ENCODE measurements at places on chromosomes 13 and 19.

DNA sequence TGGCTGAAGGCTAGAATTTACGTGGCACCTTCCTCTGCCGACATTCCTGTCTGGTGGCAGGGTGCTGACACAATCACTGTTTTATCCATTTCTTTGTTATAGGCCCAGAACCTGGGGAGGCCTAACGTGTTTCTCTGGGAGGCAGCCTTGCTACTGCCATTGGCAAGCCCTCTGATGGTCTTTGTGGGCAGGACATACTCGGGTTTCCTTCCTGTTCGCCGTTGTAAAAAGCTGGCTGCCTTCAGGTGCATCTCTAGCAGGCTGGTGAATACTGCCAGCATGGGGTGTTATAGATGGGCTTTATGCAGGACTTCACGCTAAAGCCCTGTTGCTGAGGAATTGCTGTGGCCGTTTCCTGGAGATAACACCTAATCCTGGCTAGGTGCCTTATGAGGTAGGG lies 28.1 kb downstream of the B3GLCT start:
- no peak for DNase-seq

DNA sequence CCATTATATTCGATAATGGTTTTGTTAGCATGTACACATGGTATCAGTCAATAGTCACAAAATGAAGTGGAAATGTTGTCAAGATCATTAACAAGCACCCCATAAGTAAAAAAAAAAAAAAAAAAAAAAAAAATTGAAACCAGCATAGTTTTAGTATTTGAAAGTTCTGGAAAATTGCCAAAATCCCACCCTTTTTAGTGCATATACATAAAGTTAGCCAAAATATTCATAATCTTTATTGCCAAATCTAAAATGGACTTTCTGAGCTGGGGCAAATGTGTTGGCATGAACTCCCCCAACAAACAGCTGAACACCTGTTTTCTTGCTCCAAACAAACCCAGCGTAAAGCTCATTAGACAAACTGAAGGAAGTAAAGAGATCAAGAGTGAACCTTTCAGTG lies 73.9 kb downstream of the MZT1 start:
- no peak for DNase-seq

DNA sequence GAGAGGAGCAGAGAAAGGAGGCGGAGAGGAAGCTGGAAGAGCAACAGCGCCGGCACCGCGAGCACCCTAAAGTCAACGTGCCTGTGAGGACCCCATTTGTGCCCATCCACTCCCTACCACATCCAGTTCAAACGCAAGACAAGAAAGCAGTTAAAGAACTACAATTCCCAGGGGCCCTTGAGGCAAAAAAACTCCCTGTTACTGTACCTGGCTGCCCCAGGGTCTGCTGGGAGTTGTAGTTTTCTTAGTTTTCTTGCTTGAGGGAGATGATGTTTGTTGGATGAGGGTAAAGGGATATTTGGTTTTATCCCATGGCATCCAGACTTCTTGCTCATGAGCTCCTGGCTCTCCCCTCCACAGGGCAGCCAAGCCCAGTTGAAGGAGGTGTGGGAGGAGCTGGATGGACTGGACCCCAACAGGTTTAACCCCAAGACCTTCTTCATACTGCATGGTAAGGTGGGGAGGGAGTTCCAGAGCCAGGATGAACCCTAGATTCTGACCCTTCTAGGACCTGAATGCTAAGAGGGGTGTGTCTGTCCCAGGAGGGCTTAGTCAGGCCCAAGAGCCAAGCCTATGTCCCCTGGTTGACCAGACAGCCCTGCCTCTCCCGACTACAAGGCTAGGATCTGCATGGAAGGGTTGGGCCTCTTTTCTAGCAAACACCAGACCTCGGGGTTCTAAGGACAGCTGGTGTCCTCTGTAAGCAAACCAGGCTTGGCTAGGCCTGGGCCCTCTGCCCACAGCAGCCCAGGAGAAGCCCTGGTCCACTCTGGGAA lies 13.2 kb downstream of the NUCB1 start:
- DNase-seq, result no peak

- no peak for DNase-seq
Measured at GRCh38 chr13:20161275-20161950, 561 bp upstream of the GJA3 start.

DNA sequence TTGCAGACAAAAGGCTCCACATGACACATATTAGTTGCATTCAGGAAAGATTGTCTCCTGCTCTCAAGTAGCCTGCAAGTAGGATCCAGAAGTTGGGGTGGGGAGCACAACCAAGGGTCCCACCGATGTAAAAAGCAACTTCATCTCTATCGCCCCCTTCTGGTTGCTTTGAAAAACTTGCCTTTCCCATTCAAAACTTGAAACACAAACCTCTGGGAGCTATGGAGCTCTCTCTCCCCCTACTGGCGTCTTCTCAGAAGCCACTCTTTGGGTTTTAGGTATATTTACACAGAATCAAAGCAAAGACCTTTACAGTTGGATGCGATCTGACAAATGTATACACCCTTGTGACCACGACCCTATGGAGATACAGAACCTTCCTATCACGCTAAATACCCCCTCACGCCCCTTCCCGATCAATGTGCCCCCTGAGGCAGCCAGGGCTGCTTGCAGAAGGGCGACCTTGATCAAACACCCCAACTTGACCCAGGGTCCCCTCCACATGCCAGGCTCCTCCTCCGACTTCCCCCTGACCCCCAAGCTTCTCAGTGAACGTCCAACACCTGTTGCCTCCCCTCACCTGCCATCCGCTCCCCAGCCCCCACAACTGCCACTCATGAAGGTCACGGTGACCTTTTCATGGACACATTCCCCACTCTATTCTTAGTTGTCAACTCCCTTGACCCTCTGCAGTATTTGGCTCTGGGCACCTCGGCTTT lies 10.1 kb downstream of the NOSIP start:
- DNase-seq, result peak; percentile 72

- DNase-seq, result no peak
Measured at GRCh38 chr19:29448046-29448445, 77.7 kb upstream of the VSTM2B start.

- DNase-seq, result no peak
Measured at GRCh38 chr19:10553943-10554381, 10.3 kb downstream of the ATG4D start.

DNA sequence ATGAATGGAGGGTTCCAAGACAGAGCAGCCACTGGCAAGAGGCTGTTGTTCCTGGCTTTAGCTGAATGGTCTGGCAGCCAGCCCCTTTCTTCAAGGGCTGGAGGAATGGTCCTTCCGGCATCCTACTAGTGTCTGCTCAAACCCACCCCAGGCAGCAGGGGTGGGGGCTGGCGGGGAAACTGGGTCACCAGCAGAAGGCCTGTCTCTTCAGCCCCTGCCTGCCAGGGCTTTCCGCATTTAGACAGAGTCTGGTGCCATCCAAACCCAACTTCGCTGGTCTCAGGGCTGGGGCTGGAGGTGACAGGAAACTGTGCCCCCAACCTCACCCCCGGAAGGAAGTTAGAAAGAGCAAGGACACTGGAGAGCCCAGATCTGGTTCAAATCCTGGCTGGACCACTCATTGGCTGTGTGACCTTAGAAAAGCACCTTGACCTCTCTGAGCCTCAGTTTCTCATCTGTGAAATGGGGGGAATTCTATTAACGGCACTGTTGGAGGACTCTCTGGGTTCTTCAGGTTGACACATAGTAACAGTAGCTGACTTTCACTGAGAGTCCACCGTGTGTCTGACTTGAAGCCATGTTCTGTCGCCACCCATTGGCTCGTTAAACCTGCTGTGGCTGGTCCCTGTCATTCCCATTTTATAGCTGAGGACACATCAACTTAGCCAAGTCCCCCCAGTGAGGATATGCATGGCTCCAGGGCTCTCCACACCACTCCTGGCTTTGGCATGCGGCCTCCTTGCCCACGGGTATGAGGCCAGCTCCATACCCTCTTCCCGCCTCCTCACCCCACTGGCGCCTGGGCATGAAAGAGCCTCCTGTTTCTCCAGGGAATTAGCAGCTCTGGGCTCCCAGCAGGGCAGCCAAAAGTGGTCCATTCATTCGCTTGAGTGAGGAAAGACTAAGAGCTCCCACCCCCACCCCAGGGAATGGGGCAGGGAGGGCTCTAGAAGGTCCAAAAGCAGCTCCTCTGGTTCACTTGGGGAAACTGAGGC lies 2.5 kb upstream of the NR2C2AP start:
- no peak for DNase-seq

DNA sequence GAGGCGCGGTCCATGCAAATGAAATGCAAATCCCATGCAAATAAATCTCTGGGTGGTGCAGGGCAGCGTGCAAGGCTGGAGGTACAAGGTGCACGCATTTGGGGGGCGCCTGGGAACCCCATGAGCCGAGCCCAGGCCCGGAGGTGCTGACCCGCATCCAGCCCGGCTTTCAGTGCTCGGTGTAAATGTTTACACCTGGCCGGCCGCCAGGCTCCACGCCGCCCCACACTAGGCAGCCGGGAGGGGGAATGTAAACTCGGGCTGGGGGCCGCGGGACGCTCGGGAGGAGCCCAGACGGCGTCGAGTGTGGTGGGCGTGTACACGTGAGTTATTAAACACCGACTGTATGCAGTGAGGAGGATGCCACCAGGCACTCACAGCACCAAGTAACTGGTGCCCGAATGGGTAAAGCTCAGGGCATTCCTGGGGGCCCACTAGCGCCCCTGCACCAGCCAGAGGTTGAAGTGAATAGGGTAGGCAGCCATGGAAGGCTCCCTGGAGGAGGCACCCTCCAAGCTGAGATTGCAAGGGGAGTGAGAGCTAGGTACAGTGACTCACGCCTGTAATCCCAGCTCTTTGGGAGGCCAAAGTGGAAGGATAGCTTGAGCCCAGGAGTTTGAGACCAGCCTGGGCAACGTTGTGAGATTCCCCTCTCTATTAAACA lies 17.2 kb downstream of the FUT6 start:
- DNase-seq, result no peak

- no peak for DNase-seq
Measured at GRCh38 chr19:58227964-58228584, 640 bp upstream of the ZNF544 start.

DNA sequence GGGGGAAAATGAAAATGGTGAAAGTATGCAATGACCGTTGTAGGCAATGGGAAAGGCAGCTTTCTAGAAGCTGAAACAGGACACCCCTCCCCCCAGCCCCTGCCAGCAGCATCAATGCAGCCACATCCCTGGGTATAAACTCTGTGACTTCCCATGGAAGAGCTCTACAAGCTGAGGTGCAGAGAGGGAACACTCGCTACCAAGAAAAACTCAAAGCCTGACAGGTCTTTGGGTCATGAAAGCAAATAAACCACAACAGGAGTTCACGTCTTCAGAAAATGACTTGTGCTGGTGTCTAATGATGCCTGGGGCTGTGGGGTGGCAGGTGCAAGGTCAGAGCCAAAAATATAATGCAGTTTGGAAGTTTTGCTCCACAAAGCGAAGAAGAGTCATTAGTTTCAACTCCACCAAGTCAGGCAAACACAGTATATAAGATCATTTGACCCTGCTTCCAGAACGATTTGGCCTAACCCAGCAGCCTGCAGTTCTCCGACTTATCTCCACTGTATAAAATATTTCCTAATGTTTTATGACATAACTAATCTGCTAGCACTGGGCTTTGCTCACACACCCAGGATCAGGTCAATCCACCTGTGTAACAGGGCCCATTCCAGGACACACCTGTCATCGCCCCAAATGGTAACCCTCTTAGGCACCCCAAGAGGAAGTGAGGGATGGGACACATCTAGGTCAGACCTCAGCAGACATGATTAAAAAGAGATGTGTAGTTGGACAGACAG lies 102.1 kb downstream of the IRS2 start:
- no peak for DNase-seq

GRCh38 chr13:114019367-114019766 lies 45.5 kb upstream of the C13orf46 start:
- no peak for DNase-seq

DNA sequence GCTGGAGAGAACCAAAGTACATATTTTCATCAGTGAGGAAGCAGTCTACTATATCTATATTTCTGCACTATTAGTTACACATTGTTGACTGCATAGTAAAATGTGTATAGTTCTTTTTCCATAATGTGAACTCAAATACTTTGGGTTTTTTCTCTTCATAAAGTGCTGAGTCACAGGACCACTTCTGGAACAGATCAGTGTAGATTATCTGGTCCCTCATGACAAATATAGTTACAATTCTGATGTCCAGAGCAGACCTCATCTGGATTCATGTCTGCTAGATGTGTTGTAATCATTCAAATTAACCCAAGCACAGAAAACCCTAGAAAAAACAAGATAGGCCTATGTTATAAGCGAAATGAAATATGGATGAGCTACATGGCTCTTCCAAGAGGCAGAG lies 171.4 kb downstream of the SUCLA2 start:
- DNase-seq, result no peak

GRCh38 chr19:33477781-33478180 lies 43.8 kb downstream of the PEPD start:
- no peak for DNase-seq

DNA sequence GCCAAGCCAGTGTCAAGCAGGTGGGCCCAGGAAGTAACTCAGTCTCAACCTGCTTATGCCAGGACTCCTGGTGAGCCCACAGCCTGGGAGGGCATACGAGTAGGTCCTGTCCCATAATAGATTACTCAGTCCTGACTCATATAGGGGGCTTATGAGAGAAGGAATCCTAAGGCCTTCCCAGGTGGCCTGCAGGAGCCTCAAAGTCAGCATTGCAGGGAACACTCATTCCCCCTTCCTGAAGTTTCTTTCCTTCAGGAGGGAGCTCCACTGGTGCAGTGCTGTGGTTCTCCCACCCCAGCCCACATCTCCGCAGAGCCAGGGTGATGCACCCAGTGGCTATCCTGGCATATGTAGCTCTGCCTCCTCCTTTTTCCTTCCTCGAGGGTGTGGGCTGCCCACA lies 137.3 kb downstream of the ZIC5 start:
- no peak for DNase-seq

- no peak for DNase-seq
Measured at GRCh38 chr13:24984134-24984533, 111.8 kb upstream of the PABPC3 start.

- DNase-seq, result no peak
Measured at GRCh38 chr13:20418953-20419352, 106.7 kb downstream of the CRYL1 start.

DNA sequence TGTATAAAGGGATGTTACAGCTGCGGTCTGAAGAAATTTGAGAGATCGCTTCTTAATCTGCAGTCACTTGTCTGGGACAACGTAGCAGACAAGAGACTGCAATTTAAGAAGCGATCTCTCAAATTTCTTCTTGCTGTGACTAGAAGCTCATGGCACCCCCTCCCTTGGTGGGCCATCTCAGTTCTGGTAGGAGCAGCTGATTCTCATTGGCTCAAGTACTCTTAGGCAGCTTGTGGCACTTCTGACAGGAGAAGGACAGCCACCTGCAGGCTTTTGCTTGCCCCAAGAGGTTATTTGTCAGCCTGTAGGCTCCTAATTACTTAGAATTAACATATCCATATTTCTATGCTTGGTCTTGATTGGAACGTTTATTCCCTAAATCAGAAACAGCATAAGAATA lies 503.0 kb downstream of the DCT start:
- DNase-seq, result peak; percentile 24

DNA sequence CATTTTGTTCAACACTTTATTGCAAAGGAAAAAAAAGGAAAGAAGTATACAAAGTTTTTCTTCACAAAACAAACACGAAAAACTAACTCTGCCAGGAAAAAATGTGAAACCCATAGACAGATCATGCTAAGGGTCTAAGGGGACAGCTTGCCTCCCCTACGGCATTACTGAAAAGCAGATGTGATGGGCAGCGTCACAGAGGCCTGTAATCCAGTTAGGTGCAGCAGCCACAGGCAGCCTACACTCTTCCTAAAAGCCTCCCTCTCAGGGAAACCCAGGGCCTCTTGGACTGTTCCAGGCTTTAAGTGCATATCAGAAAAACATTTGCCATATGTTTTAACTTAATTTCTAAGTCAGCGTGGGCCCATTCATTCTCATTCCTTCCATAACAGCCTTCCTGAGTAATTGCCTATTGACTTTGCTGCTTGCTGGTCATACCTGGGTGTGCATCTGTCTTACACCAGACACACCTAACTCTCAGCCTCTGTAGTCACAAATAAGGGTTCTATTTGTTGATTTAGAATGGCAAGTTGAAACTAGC lies 135.7 kb upstream of the SERP2 start:
- DNase-seq, result no peak

Data from NCI-H510A (cell line).